Ureter (tissue), 1 donor: ENCODE measurements at places on chromosomes 4 and X. TPM values are rescaled to one million over a fixed set of nuclear protein-coding genes. Genes with fewer than 3 reads are reported as not detected.

GRCh38 chrX:71919886-71920285 is 9.2 kb downstream of the NHSL2 start:
- no peak for DNase-seq

- DNase-seq, result no peak
Observed at GRCh38 chr4:120826449-120826848, 96.1 kb downstream of the PRDM5 start.

DNA sequence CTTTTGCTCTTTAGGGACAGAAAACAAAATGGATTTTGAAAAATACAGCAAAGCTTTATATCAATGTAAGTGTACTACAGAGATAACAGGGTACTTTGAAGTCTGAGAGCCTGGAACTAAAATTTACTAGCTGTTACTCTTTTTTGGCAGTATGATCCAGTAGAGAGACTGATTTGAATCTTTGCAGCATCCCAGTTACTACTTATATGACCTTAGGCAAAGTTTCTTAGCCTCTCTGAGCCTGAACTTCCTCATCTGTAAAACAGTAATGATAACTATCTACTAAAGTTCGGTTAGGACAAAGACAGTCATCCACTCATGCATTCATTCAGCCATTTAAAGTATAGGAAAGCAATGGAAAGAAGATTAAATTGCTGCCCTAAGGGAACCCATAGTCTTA is 10.1 kb downstream of the BRWD3 start:
- DNase-seq, result no peak

DNA sequence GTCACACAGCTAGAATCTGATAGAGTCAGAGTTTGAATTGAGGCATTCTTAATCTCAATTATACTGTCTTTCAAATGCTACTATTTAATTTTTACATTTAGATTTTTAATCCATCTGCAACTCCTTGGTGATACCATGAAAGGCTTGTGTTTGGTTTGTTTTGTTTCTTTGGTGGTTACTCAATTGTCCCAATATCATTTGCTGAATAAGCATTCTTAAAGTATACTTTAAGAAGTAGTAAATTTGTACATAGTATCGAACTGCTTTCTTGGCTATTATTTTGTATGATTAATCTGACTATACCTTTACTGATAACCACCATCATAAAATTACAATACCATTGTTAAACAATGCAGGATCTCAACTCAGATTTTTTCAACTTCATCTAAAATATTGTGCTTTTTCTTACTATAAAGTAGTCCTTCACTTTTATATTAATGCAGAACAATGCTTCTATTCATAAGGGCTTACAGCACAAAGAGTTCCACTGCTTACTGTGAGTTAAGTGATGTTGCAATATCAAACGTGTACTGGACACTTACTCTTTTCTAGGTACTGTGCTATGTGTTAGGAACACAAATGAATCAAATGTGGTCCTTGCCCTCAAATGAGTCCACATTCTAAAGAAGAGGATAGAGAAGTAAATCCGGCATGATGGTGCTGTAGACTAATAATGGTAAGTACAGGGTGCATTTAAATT is 111.2 kb upstream of the GRIA3 start:
- DNase-seq, result no peak

DNA sequence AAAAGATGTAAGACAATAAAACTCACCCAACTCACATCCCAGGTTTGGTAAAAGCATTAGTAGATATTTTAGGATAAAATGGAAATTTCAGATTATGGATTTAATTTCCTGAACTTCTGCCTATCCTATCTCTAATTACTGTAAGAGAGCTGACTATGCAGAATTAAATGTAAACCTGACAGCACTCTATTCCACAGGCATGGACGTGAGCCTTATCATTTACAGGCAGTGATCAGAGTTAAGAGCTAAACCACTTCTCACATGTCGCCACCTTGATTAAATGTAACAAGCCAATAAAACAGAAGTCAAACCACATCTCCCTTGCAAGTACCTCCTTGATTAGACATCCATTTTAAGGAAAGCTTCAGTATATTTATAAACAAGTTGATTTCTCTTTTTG is 97.5 kb upstream of the CBR4 start:
- DNase-seq, result no peak

DNA sequence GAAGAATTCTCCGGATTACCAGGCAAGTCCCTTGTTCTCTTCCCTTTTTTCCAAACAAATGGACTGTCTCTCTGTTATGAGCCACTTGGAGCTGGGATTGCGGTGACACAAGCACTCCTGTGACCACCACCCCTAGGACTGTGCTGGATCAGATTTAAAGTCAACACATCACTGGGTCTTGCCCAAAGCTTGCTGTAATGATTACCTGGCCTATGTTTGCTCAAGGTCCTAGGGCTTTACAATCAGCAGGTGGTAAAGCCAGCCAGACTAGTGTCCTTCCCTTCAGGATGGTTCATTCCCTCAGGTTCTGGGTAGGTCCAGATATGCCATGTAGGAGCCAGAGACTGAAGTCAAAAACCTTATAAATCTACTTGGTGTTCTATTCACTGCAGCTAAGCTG is 144.7 kb downstream of the COX18 start:
- no peak for DNase-seq

DNA sequence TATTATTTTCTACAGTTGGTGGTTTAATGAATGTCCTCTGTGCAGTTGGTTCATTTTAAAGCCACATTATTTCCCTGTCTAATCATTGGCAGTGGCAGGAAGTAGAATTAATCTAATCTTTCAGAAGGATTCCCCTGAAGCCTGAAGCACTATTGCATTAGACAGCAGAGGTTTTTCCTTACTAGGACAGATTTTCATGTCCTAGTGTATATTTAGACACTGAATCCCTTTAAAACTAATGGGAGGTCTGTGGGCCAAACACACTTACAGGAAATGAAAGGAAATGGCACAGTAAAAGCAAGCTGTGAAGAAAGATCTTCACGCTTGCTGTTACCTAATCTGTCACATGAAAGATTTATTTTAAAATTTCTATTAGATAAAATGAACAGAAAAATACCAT is 165.2 kb downstream of the SLC39A8 start:
- DNase-seq, result no peak

DNA sequence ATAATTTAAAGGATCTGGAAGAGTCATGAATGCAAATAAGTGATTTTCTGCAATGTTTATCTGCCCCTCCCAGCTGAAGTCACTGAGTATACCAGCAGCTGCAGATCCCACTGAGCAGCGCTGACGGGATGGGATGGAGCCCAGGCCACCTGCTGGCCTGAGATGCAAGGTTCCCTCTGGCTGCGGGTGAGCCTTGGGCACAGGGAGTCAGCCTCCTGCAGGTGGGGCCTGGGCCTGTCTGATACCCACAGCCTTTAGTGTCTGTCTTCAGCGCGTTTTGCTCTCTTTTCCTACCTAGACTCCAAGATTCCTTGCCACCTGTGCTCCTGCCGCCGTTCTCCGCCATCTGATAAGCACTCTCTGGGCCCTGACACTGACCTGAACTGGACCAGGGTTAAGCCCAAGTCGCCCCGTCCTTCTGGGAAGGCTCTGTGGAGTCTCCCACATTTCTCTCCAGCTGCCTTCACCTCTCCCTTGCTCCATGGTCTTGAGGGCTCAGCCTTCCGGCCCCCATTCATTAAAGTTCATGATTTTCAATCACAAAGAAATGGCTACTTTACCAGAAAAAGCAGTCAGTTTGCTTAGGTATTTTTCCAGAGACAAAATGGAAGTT is 223.1 kb upstream of the FAT1 start:
- DNase-seq, result no peak

DNA sequence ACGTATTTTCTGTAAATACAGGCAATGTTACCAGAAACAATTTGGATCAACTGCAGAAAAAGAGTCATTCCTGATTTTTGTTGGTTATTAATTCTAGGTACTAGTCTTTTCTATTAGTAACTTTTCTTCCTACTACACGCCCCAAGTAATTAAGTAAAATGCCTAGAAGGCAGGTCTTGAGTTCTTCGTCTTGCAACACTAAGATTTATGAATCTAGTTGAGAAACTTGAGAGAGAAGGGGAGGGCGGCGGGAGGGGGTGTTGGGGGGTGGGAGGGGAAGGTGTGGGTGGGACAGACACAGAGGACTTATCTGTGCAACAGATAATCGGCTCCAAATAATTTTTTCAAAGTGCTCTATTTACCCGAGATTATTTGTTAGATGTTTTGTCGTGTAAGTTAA is 3.0 kb downstream of the RAP2C start:
- DNase-seq, result no peak

DNA sequence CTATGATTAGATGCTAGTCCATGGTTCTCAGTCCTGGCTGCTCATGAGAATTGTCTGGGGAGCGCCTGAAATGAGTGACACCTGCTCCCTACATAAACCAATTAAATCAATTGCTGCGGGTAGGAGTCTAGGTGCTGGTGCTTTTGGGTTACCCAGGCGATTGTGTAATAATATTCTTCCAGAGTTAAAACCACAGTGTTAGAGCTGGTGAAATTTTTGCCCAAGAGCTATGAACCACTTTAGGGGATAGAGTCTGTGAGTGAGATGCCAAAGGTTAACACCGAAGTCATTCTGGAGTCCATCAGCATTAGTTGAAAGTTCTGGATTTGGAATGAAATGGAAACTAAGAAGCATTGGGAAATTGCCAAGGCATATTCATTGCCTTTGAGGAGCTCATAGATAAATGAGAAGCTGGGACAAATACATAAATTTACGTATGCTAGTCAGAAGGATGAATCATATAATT is 15.3 kb downstream of the PDK3 start:
- DNase-seq, result no peak

GRCh38 chrX:106889468-106889867 is 13.7 kb downstream of the RIPPLY1 start:
- no peak for DNase-seq

DNA sequence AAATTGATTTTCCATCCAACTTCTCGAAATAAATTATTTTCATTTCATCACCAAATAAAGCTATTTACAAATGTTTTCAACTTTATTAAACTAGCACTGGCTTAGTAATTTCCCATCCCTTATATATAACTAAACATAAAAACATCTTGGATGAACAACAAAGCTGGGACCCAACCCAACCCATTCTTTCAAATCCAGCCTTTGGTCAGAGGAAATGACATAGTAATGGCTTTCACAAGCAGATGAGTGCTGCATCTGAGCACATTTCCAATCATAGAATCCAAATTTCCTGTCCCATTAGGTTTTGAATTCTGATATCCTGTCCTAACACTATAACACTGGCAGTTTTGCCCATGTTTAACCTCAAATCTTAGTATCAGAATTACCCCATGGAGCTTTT is 7.9 kb upstream of the EMCN start:
- no peak for DNase-seq

DNA sequence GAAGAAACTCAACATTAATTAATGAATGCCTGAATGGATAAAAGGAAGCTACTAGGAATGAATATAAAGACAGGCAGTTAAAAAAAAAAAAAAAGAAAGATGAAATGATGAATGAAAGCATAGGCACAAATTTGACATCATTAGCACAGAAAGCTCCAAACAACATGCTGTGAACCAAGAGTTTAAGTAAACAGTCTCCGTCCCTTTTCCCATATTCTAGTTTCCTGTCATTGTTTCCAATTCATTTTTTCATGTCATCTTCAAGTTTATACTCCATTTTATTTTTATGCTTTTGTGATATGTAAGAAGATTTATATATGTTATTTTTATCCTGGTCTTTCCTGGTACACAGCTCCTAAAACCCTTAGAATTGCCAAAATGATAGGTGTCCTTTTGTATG is 17.7 kb upstream of the AASDH start:
- no peak for DNase-seq

- no peak for DNase-seq
Observed at GRCh38 chr4:81335122-81335912, 120.3 kb upstream of the PRKG2 start.

GRCh38 chr4:76997077-76997476 is 47.5 kb downstream of the SEPTIN11 start:
- DNase-seq, result no peak

DNA sequence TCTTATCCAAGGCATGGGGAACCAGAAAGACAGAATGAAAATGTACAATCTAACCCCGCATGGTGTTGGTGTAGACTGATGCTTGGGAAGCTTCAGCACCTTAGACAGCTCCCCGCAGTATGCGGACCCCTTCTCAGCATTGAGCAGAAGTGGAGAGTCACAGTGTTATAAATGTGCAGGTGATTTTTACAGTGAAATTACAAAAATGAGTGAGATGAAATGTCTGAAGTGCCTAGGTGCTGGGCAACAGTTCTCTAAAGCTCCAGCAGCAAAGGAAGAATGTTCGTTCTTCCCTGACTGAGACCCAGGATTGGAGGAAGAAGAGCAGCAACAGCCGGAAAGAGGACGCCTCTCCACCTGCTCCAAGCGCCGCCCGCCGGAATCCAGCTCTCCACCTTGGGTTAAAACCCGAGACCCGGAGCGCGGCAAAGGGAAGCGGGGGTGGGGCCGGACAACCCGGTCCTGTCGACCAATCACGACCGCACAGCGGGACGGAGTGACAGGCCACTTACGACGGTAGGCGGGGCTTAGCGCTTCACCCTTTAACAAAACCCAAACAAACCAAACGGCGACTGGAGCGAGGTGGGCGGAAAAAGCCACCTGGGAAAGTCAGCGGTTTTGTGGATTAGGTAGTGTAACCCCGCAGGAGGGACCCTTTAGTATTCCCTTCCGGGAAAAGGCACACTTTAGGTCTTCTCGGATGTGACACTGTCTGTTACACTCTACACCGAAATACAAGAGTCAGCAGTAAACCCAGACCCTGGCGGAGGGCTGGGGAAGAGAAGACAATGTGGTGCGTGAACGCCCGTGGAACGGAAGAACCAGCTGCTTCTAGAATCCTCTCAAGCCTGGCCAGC is at the start of gene GLRA3:
GLRA3 (minus strand) TSS at position 403 of the 857 bp plus-strand sequence. CDS start 436 bp downstream, outside the sequence.
- no peak for DNase-seq

MAGEA2 gene
- not detected for total RNA-seq

PRMT9 gene
- 18.0 TPM for total RNA-seq

GPR50 gene
- total RNA-seq, result not detected

FAM9C gene
- total RNA-seq, result 0.26 TPM

CYTL1 gene
- total RNA-seq, result 3.0 TPM

CXCL5 gene
- not detected for total RNA-seq

ENAM gene
- total RNA-seq, result 0.05 TPM

CXCL8 gene
- 0.44 TPM for total RNA-seq

GALNTL6 gene
- 0.29 TPM for total RNA-seq

GUCY1A1 gene
- 21.0 TPM for total RNA-seq

ANAPC4 gene
- 44.0 TPM for total RNA-seq

PCDH10 gene
- total RNA-seq, result 12.1 TPM

AFF2 gene
- total RNA-seq, result 2.3 TPM

DCHS2 gene
- total RNA-seq, result 1.8 TPM

CYSLTR1 gene
- 3.8 TPM for total RNA-seq

PNMA6A gene
- 0.55 TPM for total RNA-seq

CENPE gene
- total RNA-seq, result 1.3 TPM

CLCN4 gene
- 2.2 TPM for total RNA-seq

LRIT3 gene
- 0.65 TPM for total RNA-seq

FAT4 gene
- total RNA-seq, result 9.8 TPM
